Central memory CD8-positive, alpha-beta T cell (primary cell): ENCODE measurements at places on chromosomes 13 and 19.

GRCh38 chr19:51607077-51607476 is 23.1 kb downstream of the SIGLEC5 start:
- DNase-seq: no peak

GRCh38 chr13:96898212-96898611 is 96.1 kb downstream of the OXGR1 start:
- DNase-seq: no peak

DNA sequence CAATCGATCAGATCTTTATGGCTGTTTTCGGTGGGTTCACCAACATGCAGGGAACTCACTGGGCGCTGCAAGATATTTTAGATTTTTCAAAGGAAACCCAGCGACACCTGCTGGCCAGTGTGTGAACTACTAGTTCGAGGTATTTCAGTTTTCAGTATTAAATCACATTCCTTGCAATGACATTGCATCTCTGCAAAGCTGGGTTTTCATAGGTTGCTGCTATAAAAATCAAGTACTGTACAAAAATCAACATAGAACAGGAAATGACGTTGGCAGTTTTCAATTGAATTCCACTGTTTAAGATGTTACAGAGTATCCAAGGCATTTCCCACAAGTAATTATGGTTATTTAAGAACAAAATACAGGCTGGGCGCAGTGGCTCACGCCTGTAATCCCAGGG is 17.6 kb downstream of the LIG1 start:
- DNase-seq: peak; percentile 46

DNA sequence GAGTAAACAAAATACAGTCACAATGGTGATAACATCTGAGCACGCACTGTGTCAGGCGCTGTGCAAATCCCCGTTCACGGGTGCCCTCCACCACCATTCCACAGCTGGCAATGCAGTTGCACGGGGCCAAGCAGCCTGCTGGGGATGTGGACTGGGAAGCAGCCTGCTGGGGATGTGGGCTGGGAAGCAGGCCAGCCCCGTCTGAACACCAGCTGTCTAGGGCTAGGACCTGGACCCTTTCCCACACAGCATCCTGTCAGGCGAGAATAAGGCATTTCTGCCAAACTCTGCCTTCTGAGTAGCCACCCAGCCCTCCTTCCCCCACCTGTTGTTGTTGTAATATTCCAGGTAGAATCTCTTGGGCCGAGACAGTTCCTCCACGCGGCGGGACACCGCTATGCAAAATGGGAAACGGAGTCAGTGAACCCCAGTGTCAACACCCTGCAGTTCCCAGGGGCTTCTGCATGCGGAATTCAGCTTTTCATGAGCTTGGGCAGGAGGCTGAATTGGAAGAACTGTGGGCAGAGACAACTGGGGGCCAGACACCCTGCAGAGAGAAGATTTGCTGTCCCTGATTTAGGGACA is 27.8 kb upstream of the MIER2 start:
- DNase-seq: no peak
